IPS-NIHi11 (cell line): ENCODE measurements at places on chromosomes 3 and 15.
A peak's percentile ranks its signal among the peaks of the same experiment; 100 is the strongest.

DNA sequence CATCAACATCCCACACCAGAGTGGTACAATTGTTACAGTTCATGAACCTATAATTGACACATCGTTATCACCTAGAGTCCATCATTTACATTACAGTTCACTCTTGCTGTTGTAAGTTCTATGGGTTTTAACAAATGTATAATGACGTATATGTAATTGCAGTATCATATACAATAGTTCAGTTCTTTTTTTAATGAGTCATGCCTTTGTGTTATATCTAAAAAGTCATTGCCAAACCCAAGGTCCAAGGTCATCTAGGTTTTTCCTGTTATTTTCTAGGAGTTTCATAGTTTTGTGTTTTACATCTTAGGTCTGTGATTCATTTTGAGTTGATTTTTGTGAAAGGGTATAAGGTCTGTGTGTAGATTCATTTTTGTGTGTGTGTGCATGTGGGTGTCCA is 160.9 kb upstream of the GALNT15 start:
- DNase-seq = no peak

DNA sequence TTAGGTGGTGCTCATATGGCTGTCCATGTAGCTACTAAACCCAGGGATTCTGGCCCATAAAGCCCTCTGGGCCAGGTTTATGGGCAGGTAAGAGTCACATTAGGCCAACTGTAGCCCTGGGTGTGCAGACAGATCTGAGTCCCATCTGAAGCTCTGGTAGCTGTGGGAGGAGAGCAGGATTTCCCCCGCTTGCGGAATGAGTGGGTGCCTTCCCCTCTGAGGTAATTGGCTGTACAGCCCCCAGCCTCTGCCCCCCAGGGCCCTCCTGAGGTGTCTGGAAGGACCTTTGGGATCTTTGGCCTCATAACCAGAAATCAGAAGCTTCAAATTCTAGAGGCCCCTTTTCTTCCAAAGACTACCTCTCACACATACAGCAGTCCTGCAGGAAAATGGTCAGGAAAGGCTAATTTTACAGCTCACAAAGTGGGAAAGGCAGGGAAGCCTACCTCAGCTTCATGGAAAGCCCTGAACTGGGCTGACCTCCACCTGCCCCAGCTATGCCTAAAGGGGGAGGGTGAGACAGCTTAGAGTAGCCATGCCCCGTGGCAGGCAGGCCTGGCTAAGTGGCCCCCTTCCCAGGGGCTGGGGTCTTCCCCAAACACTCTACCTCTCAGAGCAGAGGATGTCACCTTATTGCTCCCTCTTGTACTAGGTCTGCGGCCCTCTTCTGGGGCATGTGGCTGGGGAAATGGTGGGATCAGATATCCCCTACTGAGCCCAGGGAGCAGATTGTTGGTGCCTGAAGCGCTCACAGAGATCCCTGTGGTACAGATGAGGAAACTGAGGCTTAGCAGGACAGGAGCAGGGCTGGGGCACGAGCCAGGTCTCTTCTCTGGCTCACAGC is 16.8 kb downstream of the HEMK1 start:
- no peak for DNase-seq

- no peak for DNase-seq
Measured at GRCh38 chr15:72858205-72858604, 74.6 kb upstream of the ADPGK start.

DNA sequence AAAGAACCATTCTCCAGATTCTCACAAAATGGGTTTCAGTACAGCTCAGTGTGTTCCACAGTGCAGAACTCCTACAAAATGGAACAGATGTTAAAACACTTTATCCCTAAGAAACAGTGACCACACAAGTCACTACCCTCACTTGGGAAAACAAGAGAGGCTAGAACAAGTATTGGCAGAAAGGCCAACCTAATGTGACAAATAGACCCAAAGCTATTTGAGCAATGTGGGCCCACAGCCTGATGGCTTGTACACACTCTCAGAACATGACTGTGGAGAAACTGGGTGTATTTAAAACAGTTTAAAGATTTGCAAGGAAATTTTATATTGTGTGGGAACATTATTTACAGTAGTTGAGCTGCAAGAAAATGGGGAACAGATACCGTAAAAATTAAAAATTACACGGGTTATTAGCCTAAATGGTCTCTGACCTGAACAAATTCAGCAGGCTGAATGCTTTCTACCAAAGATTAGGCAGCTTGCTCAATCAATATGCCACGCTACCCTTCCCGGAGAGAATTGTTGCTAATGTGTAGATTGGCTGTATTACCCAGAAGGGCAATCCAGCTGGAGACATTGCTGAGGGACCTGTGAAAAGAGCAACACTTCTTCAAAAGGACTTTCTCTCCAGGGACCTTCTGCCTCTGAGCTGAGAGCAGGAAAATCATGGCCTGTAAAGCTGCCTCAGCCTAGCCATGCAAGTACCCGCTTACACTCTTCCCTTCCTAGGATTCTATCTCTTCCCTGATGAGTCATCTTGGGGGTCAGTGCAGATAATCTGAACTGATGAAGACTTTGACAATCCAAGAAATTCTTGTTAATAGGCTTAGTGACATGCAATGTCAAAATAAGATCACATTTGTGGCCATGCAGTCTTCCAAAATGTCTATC is 97.1 kb downstream of the STRIT1 start:
- DNase-seq = no peak

DNA sequence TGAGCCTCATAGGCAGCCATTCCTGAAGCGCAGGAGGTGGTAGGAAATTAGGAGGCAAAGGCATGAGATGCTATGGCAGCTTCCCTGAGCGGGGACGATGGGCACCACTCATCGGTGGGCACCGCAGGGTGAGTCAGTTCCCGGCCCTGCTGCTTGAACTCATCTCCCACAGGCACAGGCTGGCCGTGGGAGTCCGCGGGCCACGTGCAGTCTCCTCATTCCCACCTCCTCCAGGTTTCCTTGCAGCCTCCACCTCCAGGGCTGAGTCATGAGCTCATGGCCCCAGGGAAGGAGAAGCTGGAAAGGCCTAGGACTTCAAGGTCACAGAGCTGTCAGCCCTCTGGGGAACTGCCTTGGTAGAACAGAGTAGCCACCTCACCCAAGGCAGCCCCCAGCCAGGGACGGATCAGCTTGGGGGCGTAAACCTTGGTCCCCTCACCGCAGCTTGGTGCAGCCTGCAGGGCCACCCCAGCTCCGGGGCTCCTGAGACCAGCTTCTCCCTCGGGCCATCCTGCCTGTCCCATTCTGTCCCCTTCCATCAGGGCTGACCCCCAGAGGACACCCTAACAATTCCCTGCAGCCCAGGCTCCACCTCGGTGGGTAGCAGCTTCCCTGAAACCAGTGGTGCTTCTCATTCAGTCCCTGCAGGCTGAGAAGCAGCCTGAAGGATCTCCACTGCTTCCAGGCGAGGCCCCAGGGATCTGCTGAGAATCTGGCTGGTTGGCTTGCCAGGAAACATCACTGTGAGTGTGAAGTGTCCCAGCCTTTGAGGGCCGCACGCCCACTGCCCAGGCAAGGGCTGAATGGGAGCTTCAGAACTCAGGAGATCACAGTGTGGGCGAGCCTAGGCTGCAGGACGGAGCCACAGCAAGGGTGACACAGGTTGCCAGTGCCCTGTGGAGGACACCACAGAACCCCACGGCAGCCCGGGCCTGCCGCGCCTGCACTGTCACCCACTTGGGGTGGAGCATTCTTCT is 150.7 kb upstream of the MEF2A start:
- DNase-seq = peak; percentile 3

- no peak for DNase-seq
Measured at GRCh38 chr3:119555309-119555735, 4.1 kb downstream of the CD80 start.

GRCh38 chr3:135452881-135453280 is 512.6 kb upstream of the PPP2R3A start:
- DNase-seq = peak; percentile 13

DNA sequence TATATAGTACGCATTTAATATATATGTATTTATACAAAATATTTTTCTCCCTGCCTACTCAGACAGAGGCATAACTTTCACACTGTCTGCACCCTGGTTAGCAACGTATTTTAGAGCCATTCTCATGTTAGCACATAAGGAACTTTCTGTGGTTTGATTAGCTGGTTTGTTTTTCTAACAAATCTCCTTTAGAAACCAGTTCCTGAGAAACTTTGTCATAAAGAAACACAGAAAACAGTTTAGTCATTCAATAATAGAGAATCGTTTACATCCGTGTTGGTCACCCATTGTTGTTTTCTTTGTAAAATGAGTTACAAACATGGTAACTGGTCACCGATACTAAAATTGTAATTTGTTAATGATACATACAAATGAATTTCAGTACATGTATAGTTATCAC is 5.9 kb upstream of the NGRN start:
- DNase-seq = no peak
